ENCODE measurements at places on chromosomes 12 and 14.

- no peak for DNase-seq
These were observed 3.9 kb downstream of the RNASE11 start for GRCh38 chr14:20583908-20584307.

- DNase-seq: no peak
These were observed 3.6 kb upstream of the KRT72 start for GRCh38 chr12:52604859-52605258.

- no peak for DNase-seq
These were observed 59.3 kb upstream of the VRK1 start for GRCh38 chr14:96737881-96738280.

DNA sequence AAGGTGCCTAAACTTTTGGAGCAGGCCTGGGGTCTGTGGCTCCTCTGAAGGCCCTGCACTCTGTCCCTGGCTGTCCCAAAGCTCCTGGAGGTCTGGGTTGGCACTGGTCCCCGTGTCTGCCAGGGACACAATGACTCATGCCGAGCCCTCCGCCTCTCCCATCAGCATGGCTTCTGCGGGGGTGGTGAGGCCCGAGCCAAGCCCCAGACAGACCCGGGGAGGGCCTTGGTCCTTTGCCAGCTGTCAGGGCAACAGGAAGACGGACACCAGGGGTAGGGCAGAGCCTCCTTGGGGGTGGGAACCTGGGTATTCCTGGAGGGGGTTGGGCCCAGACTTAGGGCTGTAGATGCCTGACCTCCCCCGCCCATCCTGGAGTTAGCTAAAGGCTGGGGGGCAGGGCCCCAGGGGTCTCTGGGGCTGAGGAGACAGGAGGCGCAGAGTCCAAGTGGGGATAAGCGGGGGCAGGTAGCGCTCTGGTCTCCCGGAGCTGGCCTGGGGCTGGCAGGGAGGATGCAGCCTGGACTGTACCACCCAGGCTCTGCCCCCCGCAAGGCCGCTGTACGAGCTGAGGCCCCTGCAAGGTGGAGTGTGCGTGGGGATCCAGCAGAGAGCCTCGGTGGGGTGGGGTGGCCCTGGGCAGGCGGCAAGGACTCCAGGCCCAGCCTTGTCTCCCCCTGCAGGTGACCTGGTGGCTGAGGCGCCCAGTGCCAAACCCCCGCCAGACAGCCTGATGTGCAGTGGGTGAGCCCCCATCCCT lies 16.4 kb upstream of the PUS1 start:
- DNase-seq: no peak

DNA sequence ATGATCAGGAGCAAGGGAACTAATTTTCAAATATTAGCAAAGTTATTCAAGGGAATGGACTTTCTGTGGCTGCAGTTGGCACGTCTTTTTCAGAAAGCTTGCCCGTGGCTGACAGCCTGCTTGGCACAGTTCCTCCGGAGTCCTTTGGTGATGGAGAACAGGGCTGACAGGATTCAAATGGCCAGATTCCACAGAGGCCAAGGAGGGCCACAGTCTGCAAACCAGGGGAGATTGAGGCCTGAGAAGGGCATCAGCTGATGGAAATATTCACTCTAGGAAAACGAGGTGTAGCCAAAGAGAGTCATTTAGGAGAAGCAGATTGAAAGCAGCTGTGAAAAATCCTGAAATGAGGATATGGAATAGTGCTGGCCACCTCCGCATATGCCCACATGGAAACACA lies 178.3 kb downstream of the EMP1 start:
- DNase-seq: no peak

DNA sequence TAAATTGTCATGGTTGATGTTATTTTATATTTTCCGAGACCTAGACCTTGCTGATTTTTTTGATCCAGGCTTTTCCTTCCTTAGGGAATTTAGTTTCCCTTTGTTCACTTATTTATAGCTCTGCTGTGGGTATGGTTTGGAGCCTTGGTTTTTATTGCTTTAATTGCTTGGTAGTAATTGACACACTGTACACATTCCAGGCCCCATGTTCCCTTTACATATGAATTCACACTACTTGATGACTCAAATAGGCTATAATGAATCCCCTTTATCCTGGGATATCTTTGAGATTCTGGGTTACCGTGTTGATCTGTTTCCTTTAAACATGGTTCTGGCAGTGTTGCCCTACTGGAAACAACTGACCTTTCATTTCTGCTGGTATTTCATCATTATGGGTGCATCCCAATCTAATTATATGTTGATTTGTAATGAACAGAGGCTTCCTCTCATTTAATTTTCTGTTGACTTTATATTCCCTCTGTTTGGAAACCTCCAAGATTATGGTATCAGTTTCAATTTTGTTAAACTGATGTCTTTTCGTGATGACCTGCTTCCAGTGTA lies 424.0 kb downstream of the RAD51B start:
- DNase-seq: no peak

DNA sequence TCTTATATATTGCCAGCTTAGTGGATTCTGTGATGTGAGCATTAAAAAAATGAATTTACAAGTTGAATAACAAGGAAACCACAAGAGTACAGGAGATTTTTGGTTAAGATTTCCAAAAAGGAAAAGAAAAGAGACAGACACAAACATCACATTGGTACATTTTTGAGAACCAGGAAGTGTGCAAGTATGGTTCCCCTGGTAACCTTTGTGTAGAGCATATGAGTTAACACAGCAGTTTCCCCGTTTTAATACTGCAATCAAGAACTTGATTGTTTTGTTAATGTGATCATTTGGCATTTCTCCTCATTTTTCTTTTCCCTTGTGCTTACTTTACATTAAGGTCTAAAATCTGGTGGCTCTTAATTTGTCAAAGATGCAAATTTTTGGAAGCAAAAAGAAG lies 490.4 kb upstream of the ATP2B1 start:
- no peak for DNase-seq

DNA sequence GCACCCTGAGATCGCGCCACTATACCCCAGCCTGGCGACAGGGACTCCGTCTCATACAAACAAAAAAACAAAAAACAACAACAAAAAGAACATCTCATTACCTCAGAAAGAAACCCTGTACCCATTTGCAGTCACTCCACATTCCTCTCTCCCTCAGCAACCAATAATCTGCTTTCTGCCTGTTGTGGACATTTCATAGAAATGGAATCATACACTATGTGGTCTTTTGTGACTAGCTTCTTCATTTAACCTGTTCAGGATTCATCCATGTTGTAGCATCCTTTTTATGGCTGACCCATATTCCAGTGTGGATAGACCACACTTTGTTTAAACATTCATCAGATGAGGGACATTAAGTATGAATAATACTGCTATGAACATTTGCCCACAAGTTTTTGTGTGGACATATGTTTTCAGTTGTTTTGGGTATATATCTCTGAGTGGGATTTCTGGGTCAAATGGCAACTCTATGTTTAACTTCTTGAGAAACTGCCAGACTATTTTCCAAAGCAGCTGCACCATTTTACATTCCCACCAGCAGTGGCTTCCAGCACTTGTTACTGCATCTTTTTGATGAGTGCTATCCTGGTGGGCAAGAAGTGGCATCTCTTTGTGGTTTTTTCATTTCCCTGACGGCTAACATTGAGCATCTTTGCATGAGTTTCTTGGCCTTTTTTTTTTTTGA lies 5.9 kb upstream of the RCOR1 start:
- no peak for DNase-seq

- no peak for DNase-seq
These were observed 12.2 kb upstream of the KLC1 start for GRCh38 chr14:103616635-103617300.

GRCh38 chr14:94517248-94517640 lies 8.0 kb upstream of the SERPINA12 start:
- DNase-seq: no peak

DNA sequence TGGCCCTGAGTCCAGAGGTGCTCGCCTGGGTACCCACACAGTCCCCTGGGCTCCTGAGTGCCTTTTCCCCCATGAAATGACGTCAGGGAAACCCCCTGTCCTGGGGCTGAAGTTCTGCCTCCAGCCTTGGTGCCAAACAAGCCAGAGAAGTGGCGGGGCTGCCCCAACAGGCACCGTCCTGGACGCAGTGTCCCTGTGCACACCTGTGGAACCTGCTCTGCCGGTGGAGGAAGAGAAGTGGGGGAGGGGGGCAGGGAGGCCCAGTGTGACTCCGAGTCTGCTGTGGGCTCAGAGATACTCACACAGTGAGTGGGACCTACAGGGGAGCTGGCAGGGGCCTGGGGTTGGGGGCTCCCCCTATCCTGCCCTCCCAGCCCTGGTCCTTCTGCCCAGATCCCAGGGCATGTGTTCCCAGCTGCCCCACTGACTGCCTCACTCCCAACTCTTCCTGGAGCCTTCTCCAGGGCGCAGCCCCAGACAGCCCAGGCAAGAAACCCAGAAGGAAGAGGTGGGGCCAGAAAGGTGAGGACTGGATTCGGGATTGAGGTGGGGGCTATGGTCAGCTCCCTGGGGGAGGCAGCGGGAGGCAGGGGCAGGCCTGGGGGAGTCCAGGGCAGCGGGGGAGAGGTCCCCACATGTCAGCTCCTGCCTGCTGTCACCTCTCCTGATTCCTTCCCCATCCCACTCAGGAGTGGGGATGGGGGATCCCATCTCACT lies 24.7 kb downstream of the CCDC85C start:
- no peak for DNase-seq

- no peak for DNase-seq
These were observed 25.0 kb downstream of the NTF3 start for GRCh38 chr12:5456906-5457305.

DNA sequence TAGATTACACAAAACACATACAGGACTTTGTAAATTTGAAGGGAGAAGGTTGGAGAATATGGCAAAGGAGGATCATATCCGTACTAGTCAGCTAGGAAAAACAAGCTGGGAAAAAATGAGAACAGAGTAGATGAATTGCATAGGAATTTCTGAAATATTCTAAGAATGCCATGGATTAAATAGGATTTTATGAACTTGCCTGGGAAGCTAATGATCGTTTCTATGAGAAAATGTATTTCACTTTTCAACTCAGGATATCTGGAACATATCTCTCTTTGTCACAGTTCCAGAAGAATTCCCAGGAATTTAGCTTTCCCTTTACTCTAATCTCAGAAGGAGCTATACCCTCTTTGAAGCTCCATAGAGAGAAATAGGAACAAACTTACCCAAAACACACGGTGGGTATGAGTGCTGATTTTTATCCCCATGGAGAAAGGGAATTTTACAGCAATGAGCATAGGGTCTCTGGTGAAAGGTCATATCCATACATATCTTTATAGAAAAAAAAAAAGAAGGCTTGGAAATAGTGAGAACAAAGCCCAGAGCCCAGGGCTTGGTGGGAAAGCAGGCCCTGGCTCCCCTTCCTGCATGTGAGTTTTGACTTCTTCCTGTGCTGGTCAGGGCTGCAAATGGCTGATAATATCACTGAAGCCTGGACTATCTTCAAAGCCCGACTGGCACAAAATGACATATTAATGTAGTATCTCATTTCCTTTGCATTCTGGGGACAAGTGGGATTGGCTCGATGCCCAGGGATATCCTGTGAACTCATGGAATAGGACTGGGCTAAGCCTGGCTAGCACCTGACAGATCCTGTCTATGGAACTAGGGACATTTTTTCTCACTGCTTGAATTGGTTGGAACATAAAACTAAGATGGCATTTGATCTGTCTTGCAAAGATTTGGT lies 136.3 kb downstream of the AEBP2 start:
- DNase-seq: no peak
